ENCODE measurements at places on chromosomes 12 and 14. TPM values are rescaled to one million over a fixed set of nuclear protein-coding genes. Genes with fewer than 3 reads are reported as not detected.

FLVCR2 gene
- total RNA-seq = 0.23 TPM

GMPR2 gene
- total RNA-seq = 88.7 TPM

PPFIA2 gene
- total RNA-seq = not detected

GRCh38 chr14:104513641-104514046, 65.9 kb upstream of the C14orf180 start:
- no peak for DNase-seq

DNA sequence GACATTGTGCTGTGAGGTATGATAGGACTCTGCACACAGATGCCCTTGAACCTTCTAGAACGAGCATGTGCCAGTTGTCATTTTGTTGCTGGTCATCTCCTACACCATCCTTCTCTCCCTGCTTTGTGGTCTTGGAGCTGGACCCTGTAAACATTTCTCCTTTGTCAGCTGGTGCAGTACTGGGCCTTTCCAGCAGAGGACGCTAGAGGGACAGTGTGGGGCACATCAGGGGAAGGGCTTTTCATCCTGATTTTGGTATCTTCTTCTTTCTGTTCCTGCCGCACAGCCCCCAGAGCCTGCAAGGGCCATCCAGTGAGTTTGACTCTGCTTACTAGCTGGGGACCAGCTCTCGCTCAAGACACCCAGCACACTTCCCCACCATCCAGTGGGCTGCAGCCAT, 484.6 kb downstream of the AACS start:
- DNase-seq = no peak

DNA sequence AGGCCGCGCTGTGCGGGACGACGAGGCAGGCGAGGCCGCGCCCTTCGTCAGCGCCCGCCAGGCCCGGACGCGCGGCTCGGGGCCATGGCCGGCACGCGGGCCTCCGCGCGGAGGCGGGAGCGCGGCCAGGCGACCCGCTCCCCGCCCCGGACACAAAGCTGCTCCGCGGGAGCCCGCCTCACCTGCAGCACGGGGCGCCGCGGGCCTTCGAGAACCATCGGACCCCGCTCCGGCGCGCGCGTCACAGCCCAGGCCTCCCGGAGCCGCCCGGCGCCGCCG, 342 bp downstream of the DICER1 start:
- peak; percentile 7 for DNase-seq
